Anterior cingulate cortex (tissue), 58 donors: ENCODE measurements at places on chromosomes 12 and 14.

- no peak for DNase-seq
Measured at GRCh38 chr14:24416254-24416931, 13.1 kb downstream of the CBLN3 start.

GRCh38 chr12:85831327-85831990 is 4.8 kb downstream of the RASSF9 start:
- DNase-seq = no peak

- no peak for DNase-seq
Measured at GRCh38 chr12:9911708-9912107, 20.5 kb downstream of the CLEC2A start.

GRCh38 chr12:100141666-100141997 is 1.0 kb downstream of the BLTP3B start:
- peak; percentile 34 for DNase-seq

GRCh38 chr14:52235866-52236510 is 31.5 kb upstream of the PTGDR start:
- DNase-seq = no peak

DNA sequence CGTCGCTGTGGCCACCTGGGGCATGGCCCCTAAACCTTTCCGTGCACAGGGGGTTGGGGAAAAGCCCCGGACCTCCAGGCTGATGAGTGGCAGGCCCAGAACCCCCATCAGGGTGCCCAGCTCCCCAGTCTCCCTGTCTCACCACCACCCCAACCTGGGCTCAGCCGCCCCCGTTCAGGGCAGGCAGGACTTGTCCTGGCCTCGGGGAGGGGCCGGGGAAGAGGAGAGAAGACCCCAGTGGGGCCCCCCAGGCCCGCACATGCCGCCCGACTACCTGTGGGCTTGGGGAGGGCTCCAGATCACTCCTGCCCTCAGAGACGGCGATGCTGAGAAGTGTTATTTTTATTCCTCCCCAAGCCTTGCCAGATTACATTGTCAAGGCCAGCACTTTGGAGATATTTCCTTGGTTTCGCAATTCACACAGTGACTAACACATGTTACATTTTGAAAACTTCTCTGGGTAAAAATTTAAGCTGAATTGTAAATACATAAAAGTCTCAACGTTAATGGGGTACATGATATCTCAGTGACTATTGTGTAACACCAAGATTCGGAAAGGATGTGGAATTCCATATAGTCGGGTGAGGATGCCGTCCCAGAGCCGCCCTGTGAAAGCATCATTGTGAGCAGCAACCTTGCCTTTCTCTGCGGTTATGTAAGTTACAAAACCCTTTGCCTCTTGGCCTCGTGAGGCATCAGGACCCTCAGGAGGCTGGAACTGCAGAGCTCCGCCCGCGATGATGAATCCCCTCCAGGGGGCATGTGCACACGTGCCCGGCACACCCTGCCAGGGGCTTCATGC is 85.6 kb upstream of the DIO3 start:
- no peak for DNase-seq

GRCh38 chr12:53938326-53939140 is at the start of gene HOXC13:
Gene HOXC13 (plus strand): TSS chr12:53938831. CDS start chr12:53938907, 76 bp downstream.
- no peak for DNase-seq

DNA sequence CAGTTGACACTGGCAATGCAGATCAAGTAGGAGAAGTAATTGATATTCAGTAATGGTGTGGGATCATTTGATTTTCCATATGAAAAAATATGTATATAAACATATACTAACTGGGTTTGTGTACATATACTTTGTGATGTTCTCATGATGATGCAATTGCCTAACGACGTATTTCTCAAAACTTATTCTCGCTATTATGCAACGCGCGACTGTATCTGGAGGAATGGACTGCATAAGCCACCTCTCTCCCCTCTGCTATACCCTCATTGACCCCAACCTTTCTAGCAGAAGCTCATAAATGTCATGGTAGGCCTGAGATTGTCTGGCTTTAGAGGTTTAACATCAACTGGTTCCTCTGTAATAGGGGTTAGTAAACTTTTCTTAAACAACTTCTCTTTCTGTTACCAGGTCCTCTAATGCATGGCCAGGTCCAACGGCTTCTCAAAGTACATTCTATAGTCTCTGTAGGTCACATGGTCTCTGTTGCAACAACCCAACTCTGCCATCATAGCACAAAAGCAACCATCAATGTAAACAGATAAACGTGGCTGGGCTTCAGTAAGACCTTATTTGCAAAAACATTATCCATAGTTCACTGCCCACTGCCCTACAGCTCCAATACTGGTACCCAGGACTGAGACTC is 59.3 kb downstream of the FOXN3 start:
- no peak for DNase-seq

DNA sequence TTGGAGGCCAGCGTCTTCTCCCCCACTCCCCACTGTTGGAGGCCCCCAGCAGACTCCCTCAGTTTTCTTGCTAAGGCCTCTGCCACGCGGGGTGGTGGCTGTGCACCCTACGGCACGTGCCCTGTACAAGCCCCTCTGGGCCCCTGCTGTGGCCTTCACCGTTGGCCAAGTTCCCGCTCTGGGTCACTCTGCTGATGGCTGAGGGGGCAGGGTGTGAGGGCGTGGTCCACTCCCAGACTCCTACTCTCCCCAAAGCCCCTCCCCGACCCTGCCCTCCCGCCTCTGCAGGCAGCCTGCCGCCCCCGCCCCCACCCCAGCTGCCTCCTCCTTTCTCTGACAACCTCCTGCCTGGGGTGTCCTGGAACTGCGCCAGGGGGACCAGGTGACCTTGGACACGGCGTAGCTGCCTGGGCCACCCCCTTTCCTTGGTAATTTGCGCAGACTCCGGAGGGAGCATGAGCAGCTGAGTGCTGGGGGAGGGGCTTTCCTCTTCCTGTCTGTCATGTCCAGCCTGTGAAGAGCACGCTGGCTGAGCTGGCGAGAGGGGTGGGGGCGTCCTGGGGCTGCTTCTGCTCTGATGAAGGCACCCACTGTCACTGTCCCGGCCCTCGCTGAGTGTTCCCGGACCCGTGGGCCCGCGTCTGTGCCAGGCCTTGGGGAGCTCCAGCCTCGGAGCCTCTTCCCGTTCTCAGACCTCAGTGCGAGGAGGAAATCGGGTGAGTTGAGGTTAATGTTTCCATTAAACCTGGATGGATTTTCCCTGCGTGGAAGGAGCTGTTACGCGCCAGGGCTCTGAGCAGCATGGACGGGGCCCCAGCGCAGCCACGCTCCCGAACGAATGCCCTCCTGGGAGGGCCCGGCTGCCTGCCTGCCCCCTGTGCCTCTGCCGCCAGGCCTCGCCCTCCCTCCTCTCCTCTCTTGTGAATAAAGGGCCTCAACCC is 85.0 kb downstream of the KIF26A start:
- DNase-seq = no peak

DNA sequence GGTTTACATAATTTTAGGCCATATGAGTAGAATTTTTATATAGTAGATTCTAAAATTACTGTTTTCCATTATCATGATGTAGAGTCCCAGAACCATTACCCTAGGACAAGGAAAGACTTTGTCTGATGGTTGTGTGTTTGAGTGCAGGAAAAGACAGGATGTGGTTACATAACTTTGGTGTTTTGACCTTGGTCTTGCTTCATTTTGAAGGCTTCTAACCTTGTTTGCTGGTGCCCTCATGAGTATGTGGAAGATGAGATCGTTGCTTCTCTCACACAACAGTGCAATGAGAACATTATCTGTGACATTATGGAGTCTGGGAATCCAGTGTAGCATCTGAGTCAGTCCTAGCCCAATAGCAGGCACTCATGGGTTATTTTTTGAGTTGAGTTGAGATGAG is 106.2 kb downstream of the IGF1 start:
- DNase-seq = no peak

GRCh38 chr12:6326316-6327228 is 15.3 kb downstream of the TNFRSF1A start:
- no peak for DNase-seq

- DNase-seq = no peak
Measured at GRCh38 chr12:39006286-39006685, 100.9 kb upstream of the CPNE8 start.

DNA sequence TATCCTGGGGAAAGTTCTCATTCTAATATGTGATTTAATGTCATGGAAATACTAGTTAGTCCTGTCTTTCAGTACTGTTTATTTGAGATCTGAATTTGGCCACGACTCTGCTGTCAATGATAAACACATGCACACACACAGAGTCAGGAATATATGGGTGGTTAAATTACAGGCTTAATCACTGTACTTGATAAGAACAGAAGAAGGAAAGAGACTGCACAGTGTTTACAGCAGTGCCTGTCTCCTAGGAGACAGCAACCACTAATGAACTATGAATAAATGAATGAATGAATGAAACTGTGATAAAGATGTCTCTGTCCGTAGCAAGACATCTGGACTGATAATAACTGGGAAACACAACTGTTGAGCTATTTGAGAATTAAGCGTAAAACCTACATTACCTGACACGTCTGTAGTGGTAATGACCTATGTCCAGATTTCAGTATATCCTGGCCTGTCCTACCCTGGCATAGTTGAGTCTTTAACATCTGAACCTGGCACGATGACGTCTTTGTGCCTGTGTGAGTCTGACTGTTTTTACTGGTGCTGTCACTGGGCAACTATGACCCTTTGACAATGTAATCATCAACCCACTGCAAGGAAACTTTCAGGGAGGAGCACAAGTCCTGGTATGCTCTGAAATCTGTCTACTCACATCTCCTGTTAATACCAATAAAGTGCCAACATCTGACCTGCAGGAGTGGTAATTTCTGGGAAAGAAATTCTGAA is 524.6 kb downstream of the TMEM132D start:
- DNase-seq = no peak

- no peak for DNase-seq
Measured at GRCh38 chr14:102991376-102991775, 66.0 kb downstream of the CDC42BPB start.

- no peak for DNase-seq
Measured at GRCh38 chr14:23442721-23443356, 7.4 kb upstream of the MYH7 start.

DNA sequence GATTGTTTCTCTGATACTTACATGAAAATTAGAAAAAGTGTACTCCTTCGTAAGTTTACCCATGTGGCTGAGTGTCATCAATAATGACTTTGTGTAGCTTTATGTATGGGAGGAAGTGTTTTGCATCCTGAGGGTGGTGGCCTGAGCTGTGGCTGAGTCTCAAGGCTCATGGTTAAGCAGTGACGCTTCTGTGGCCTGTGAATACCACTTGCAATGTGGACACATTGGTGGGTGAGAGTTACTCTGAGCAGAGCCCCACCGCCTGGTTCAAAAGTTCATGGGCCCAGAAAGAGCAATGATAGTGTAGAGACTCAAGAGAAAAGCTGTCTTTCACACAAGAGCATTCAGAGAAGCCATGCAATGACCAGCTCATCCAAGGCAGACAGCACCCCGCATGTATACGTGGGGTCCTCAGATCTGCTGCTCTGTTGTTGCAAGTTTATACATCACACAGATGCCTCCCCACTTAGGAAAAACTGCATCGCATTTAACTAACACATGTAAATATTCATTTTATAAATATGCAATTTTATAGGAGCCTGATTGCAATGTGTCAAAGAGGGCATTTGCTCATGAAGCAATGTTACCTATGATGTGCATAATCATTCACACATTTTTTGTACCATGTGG is 55.1 kb upstream of the FRMD6 start:
- DNase-seq = no peak

DNA sequence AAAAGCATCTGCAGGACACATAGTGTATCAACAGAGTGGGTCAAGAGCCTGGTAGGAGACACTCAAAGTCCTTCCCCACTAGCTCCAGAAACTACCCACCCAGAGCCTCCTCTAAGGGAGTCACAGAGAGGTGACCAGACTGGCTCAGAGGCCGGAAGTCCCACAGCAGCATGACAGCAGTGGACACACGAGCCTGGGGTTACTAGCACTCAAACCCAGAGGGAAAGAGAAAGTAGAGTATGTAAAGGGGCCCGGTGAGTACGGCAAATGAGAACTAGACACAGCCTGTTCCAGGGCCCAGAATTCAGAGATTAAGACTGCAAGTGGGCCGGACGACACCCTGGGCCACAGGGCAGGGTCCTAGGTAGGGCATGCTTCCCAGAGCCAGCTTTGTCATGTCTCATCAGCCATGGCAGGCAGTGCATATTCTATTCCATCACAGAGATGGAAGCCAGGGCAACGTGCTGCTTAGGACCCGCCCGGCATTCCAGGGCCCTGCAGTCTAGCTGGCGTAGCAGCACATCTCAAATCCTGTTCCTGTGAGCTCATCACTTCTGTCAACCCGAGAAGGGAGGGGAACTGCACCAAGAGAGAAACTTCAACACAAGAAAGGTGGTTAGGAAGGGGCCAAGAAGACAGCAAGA is 4.2 kb downstream of the IFFO1 start:
- no peak for DNase-seq

- no peak for DNase-seq
Measured at GRCh38 chr14:53957739-53958138, 1.1 kb upstream of the BMP4 start.

DNA sequence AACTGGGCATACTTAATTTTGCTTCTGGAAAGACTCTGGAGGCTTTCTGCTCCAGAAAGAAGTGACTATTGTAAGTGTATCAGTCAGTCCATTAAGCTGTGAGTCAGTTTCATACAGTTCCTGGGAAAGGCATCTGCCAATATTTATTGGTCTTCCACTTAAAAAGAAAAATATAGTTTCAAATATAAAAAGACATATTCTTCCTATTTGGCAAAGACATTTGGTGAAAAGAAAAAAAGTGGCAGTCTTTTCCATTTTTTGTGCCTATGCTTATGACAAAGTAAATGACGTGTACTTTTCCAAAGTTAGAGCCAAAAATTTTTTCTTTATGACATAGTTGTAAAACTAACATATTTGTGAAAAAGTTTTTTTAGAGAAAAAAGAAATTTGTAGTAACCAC is 12.3 kb downstream of the TMEM30B start:
- no peak for DNase-seq

DNA sequence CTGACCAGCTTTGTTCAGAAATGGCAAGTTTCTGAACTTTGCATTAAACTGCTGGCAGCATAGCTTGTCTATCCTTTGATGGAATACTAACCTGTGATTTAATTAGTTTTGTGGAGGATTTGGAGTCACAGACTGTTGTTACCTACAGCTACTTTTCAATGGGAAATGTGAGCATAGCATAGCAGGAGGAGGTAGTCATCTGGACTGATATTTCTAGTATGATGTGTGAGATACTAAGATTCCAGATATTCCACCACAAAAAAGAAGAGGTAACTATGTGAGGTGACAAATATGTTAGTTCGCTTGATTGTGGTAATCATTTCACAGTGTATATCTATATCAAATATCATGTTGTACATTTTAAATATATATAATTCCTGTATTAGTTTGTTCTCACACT is 833.0 kb downstream of the SLC6A15 start:
- no peak for DNase-seq

DNA sequence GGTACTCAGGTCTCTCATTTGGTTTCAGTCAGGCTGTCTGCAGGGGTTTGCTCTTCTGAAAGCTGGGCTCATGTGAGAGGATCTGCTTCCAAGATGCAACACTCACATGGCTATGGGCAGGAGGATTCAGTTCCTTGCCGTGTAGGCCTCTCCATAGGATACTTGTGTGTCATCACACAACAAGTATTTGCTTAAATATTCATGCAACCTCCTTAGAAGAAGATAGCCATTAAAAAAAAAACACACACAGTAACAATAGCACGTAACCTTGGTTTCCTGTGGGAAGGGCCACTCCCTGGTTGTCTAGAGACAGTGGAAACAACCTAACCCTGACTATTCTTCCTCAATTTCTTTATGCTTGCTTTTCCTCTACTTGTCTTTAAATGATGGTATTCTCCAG is 31.8 kb upstream of the CLEC4E start:
- no peak for DNase-seq

- DNase-seq = no peak
Measured at GRCh38 chr14:77864085-77864484, 64.2 kb downstream of the ADCK1 start.

GRCh38 chr12:27537855-27538675 is 14.1 kb downstream of the PPFIBP1 start:
- DNase-seq = no peak
